ENCODE measurements at places on chromosomes 3 and 15.
A peak's percentile ranks its signal among the peaks of the same experiment; 100 is the strongest.

- no peak for DNase-seq
These were observed 3.9 kb downstream of the MKRN3 start for GRCh38 chr15:23569151-23569925.

GRCh38 chr15:90818251-90819210 lies 49.9 kb upstream of the FURIN start:
- no peak for DNase-seq

- peak; percentile 20 for DNase-seq
These were observed 138.9 kb upstream of the COL8A1 start for GRCh38 chr3:99499235-99500158.

- DNase-seq, result no peak
These were observed 41.3 kb downstream of the MYRIP start for GRCh38 chr3:39850716-39851032.

DNA sequence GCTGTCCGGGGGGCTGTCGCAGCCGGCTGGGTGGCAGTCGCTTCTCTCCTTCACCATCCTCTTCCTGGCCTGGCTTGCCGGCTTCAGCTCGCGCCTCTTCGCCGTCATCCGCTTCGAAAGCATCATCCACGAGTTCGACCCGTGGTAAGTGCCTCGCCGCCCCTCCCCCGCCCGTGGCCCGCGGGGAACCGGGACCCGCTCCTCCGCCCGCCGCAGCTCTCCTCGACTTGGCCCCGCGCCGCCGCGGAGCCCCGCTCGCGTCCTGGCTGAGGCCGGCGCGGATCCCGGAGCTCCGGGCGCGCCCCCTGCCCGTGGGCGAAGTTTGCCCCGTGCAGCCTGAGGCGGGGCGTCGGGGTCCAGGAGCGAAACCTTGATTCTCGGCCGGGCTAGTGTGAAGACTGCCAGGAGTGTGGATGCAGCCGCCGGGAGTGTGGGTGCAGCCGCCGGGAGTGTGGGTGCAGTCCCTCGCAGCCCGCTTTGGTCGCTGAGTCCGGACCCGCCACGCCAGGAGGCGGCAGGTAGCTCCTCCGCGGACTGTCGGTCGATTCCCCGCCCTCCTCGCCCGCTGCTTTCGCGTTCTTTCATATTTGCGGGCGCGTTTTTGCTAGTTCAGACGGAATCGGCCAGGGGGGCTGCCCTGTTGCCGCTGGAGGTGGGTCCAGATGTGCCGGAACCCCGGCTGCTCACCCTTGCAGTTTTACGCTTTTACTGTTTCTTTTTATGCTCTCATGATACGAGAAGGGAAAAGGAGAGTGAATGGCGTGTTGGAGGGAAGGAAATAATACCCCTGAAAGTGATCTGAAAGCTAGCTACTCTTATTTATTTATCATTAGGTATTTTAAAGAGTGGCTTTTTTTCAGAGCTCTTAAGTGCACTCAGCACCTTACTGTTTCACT lies 692 bp downstream of the STT3B start:
- DNase-seq, result peak; percentile 42

- no peak for DNase-seq
These were observed 49.5 kb downstream of the ARPP21 start for GRCh38 chr3:35688826-35689225.

DNA sequence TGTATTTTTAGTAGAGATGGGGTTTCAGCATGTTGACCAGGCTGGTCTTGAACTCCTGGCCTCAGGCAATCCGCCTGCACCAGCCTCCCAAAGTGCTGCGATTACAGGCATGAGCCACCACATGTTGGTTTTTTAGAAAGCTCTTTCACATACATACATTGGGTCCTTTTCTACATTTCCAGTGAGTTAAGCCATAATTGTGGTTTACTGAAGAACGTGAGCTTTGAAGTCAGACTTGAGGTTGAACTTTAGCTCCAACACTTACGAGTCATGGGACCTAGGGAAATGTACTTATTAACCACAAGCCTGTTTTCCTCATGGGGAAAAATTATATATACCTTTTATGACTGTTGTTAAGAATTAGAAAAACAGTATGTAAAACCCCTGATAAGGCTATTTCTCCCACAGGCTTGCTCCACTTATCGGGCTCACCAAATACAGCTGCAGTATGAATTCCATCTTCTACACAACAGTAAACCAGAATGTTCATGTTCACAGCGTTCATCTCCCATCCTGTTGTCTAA lies 39.0 kb downstream of the GPR160 start:
- no peak for DNase-seq

- DNase-seq, result no peak
These were observed 66.7 kb downstream of the RFX7 start for GRCh38 chr15:56176996-56177395.

GRCh38 chr3:69815970-69816369 lies 76.7 kb downstream of the MITF start:
- no peak for DNase-seq

GRCh38 chr3:156627946-156628569 lies 46.3 kb upstream of the TIPARP start:
- no peak for DNase-seq

GRCh38 chr3:2819571-2819970 lies 290.6 kb downstream of the IL5RA start:
- DNase-seq, result no peak

GRCh38 chr3:107064405-107065060 lies 312.7 kb upstream of the CCDC54 start:
- peak; percentile 80 for DNase-seq

- peak; percentile 58 for DNase-seq
These were observed 575 bp downstream of the TRPM7 start for GRCh38 chr15:50685976-50686468.
